ENCODE measurements at places on chromosomes 11 and 22.

GRCh38 chr11:123822599-123822998, 16.4 kb upstream of the OR6M1 start:
- DNase-seq = no peak

- DNase-seq = no peak
Observed at GRCh38 chr11:73402834-73403185, 26.6 kb downstream of the RELT start.

DNA sequence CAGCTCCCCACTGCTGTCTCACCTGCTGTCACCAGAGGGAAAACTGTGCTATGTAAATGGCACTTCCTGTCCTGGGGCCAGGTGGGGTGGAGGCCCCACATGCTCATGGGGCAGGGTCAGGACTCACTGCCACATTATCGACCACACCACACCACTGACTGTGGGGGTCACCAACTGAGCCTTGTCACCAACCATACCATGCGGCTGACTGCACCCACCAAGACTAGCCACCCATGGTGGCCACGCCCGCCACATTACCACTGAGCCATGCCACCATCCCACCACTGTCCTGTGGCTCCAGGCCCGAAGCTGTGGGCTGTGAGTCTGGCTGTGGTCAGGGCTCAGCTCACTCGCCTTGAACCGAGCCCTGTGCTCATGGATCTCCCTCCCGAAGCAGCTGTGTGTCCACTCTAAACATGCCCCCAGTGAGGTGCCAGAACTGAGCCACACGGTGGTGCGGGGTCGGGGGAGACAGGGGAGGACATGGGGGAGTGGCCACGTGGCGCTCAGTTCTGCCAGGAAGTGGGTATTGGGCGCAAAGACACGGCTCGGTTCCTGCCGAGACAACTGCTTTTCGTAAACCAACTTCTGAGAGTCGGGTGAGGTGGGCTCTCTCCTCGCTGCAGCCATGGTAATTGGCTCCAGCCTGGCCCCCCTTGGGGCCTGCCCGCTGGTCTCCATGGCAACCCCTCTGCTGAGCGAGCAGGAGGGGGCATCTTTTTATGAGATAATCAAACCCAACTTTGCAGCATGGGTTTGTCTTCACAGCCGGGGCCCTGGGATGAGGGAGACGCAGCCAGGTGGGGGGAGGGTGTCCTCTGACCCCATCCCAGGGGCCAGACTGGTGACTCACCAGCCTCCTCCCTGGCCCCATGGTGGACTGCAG, 23.2 kb downstream of the RTN4R start:
- DNase-seq = no peak

DNA sequence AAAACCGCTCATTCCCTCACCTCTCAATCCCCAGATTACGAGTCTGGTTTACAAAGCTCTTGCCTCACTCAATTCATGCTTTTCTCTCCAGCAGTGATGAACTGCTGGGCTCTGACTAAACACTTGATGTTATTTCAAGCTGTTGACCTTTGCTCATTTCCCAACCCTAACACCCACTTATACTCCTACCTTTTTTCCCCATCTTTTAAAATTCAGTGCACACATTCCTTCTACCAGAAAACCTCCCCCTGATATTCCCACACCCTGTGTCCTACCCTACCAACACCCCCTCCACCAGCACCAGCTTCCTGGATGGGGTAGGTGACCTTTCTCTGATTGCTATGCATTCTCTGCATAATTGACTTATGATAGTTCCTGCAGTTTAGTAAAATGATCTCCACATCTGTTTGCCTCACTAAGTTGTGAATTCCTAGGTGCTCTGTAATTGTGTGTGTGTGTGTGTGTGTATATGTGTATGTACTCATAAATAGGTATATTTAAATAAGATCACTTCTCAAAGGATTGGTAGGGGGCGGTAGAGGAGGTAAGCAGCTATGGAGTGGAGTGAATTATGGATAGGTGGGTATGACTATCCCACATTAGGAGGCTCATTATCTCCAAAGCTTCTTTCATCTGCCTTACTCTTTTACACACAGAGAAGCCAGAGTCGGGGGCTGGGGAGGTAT, 842 bp downstream of the HEPACAM start:
- no peak for DNase-seq

DNA sequence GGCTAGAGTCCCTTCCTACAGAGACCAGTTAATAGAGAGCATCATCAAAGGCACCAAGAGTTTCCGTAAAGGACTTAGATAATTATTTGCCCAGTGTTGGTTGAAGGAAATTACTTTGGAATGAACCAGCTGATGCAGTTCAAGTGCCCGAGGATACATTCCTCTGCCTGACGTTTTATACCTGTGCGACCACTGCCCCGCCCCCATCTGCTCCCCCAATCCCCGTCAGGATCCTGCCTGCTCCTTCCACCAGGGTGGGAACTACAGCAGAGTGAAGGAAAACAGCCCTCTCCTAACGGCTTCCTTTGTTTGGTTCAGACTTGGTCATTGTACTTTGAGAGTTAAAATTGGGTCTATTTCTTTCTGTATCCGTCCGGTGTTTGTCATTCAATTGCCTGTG, 761.5 kb downstream of the NTM start:
- DNase-seq = no peak

DNA sequence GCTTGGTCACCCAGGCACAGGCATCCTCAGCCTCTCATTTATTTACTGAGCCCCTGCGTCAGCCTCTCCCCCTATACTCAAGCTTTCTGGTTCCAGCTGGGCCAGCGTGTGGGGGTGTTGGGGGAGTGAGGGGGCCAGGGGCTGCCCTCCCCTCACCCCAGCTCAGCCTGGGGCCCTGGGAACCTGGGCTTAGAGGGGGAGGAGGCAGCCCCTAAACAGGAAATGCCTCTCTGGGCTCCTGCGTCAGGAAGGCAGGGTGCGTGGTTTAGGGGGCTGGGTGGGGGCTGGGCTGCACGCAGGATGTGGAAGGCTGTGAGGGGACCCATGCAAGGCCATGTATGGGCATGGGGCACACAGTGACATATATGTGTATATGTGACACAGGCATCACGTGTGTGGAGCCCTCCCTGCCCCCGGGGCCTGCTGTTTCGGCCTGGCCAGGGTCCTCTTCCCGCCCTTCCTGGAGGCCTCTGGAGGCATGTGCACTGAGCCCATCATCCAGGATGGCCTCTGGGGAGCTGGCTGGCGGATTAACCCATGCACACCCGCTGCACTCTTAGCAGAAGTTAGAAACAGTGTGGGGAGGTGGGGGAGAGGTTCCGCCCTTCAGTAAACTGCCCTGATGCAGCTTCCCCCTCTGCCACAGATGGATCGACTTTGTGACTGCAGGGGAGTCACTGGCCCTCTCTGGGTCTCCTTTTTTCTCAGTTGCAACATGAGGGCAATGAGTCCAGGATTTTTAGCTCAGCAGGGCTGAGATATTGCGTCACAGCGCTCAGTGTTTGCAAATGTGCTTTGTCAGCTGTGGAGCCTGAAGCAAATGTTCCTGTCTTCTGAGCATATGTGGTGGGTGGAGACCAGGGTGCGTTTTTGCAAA, 1.1 kb upstream of the CD248 start:
- DNase-seq = no peak

DNA sequence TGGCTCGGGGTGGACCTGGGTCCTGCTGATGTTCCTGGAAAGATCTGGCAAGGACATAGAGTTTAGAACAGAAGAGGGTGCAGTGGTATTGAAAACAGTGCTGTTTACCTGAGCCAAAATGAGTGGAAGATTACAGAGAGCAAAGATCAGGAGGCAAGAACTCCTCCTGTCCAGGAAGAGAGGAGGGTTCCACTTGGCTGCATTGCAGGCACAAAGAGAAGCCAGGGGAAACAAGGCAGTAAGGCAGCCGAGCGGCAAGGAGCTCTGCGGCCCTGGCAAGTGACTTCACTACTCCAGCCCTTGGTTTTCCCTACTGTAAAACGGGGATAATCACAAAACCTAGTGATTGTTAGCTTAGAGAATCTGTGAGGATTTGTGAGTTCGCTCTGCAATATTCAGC, 3.7 kb upstream of the PACSIN2 start:
- DNase-seq = no peak

DNA sequence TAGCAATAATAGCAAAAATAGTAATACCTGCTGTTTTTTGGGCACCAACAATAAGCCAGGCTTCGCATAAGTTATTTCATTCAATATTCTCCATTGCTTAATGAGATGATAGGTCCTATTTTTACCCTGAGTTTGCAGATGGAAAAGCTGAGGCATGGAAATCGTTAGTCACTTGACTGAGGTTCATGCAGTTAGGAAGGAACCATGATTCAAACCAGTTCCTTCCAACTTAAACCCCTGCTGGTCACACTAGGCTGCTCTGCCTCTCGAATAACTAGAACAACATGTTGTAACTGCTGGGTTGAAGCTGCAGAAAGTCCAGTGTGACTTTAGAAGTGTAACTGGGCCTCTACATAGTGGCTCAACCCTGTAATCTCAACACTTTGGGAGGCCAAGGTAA, 69.3 kb downstream of the SEZ6L start:
- no peak for DNase-seq

GRCh38 chr11:117761993-117762392, 35.0 kb downstream of the DSCAML1 start:
- no peak for DNase-seq
